Fibroblast of villous mesenchyme (primary cell): ENCODE measurements at places on chromosomes 12 and 14. TPM values are rescaled to one million over a fixed set of nuclear protein-coding genes. Genes with fewer than 3 reads are reported as not detected.

DNA sequence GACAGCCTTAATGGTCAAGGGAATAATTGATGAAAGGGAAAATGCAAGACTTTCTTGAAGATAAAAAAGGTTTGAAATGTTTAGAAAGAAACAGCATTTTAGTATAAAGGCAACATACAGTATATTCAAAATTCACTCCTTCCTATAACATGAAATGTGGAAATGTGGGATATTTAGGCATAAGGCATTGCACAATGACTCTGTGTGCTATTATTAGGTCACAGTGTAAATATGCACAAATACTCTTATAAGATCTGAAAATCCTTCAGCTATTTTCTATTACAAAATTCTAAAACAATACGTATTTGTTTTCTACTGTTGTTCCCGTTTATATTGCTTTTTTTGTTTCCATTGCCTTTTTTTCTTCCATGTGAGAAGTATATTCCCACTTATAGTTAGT, 127.7 kb downstream of the SLC16A7 start:
- DNase-seq = no peak

- DNase-seq = peak; percentile 30
Measured at GRCh38 chr14:75389679-75390078, 38.1 kb upstream of the JDP2 start.

DNA sequence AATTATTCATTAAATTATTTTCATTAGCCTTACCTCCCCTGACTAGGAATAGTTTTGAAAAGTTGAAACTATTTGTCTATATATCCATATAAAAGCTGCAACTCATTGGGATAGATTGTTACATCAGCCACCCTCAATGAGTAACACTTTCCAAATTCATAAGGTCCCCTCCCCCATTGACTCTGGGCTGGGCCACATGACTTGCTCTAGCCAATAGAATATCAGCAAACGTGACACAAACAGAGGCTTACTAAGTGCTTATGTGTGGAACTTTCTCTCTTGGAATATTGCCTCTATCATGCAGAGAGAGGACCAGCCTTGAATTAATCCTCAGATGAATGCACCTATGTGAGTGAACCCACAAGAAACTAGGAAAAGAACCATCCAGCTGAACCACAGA, 213.7 kb downstream of the CCDC59 start:
- no peak for DNase-seq

- DNase-seq = no peak
Measured at GRCh38 chr12:12934556-12934955, 17.4 kb downstream of the GPRC5D start.

KLHL33 gene
- under 0.01 and 0.43 TPM in 2 replicates for total RNA-seq

KTN1 gene
- total RNA-seq = 121 and 167 TPM in 2 replicates

CLEC2A gene
- not detected in 2 replicates for total RNA-seq

CLEC4D gene
- not detected in 2 replicates for total RNA-seq

- no peak for DNase-seq
Measured at GRCh38 chr12:70648191-70648590, 11.0 kb upstream of the PTPRB start.

DNA sequence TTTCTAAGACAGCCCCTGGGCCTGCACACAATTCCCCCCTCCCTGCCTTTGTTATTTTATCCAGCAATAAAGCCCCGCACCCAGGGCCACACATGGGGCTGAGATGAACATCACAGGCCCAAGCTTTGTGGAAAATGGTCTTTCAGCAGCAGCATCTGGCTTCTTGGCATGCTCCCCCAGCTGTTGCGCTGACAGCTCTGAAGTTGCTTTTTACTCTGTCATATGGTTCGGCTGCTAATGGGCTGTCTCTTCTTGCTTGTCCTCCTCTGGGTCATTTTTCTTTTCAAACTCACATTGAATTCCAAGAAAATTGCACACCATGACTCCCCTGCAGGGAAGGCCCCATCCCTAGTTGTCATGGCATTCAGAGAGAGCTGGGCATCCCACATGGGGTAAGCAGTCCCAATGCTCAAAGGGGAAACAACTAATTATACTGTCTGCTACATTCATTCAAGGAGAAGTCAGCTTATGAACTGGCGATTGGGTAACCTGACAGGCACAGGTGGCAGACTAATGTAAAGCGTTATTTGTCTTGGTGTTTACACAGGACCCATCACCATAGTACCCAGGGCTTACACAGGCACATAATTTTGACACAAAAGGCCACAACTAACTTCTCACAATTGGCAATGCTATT, 74.0 kb upstream of the CDKN3 start:
- DNase-seq = no peak

DNA sequence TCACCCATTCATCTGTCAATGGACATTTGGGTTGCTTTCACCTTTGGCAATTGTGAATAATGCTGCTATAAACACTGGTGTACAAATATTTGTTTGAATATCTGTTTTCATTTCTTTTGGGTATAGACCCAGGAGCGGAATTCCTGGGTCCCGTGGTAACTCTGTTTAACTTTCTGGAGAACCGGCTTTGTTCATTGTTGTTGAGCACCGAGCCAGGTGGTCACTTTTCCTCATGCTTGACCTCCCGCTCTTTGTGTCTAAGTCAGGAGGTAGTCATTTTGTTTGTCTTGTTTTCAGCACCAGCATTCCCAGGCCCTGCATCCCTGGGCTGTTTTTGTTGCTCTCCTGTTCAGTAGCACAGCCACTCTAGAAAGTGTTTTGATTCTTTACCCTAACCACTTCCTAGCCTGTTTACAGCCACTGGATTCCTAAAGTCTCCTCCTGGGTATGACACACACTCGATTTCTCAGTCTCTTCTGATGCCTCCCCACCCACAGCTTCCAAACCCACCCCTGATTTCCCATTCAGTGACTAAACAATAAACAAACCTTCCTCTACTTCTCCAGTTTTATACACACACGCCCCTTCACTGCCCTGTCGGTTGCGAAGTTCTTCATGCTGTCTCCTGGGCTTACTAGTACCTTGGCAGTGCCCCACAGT, 37.9 kb downstream of the B4GALNT3 start:
- peak; percentile 49 for DNase-seq

GRCh38 chr14:81337073-81337472, 63.1 kb downstream of the STON2 start:
- no peak for DNase-seq

GPR68 gene
- 0.86 and 2.9 TPM in 2 replicates for total RNA-seq

DNA sequence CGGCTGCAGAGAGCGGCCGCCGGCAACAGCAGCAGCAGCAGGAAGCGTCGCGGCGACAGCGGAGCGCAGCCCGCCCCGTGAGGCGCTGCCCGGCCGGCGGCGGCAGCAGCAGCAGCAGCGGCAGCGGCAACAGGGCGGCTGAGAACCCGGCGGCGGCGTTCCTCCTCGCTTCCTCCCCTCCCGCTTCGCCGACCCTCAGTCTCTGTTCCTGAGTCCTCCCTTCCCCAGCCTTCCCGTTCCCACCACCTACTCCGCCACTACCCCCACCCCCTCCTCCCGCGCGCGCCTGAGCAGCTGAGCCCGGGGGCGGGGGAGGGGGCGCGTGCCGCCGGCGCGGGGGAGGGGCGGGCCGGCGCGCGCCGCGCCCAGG, 310 bp downstream of the BICDL1 start:
- peak; percentile 24 for DNase-seq

DNA sequence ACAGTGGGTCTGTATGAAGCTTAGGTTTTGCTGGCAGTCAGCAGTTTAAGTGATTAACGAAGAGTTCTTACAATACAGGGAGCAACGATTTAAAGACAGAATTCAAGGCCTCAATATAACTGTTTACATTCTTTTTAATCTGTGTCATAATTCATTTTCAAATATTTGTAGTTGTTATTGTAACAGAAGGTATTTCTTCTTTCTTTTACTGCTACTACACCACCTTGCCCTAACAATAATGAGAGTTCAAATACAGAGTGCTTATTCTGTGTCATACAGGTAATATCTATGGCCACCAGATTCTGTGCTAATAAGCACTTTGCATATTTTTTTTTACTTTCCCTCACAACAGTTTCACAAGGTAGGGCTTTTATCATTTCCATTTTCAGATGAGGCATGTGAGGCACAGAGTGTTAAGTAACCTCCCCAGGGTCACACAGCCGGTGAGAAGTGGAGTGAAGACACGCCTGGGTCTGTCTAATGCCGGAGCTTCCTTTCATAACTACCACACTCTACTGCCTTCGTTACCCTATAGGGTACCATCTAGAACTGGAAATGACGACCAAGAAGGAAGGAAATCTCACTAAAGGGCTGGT, 81.9 kb downstream of the PELI2 start:
- peak; percentile 47 for DNase-seq

ARHGEF40 gene
- total RNA-seq = 39.6 and 45.3 TPM in 2 replicates

DNA sequence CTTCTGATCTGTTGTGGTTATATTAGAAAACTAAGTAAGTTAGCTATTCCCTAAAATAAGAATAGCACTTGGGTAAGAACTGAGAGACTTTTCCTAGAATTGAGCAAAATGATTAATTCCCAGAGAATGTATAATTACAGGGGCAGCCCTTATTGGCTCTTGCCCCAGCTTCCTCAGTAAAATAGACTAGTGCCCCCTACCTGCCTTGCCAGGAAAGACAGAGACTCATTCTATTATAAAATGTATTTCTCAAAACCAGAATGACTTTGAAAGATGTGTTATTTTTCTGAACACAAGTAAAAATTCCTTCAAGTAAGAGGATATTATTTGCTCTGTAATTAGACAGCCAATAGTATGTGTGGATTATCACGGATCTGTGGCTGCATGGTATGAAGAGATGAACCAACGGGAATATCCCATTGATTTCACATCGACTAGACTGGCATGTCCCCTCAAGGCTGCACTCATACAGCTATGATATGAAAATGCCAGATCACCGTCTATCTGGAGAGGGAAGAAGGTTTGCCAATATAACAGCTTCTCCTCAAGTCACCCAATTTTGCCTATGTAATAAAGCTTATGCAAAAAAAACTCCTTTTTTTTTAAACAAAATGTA, 7.4 kb upstream of the GLRX5 start:
- peak; percentile 82 for DNase-seq

GRCh38 chr12:71431991-71432390, 7.6 kb upstream of the LGR5 start:
- DNase-seq = no peak

ANO2 gene
- 0.43 TPM in 1 of 2 replicates, not detected in the other for total RNA-seq

DNA sequence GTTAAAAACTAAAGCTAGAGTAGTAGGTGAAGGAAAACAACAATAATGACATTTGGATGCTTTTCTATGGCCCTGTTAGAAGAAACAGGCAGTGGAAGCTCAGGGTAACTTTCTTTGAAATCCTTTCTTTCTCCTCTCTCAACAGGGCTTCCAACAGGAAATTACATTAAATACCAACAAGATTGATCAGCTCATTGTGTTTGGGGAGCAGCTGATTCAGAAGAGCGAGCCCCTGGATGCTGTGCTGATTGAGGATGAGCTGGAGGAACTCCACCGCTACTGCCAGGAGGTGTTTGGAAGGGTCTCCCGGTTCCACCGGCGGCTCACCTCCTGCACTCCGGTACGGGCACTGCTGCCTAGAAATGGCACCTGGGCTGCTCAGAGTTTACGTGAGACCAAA, 81.5 kb downstream of the ESR2 start:
- no peak for DNase-seq

CTSG gene
- total RNA-seq = not detected in 2 replicates

- DNase-seq = no peak
Measured at GRCh38 chr12:98894412-98895085, 249.5 kb downstream of the APAF1 start.

DNA sequence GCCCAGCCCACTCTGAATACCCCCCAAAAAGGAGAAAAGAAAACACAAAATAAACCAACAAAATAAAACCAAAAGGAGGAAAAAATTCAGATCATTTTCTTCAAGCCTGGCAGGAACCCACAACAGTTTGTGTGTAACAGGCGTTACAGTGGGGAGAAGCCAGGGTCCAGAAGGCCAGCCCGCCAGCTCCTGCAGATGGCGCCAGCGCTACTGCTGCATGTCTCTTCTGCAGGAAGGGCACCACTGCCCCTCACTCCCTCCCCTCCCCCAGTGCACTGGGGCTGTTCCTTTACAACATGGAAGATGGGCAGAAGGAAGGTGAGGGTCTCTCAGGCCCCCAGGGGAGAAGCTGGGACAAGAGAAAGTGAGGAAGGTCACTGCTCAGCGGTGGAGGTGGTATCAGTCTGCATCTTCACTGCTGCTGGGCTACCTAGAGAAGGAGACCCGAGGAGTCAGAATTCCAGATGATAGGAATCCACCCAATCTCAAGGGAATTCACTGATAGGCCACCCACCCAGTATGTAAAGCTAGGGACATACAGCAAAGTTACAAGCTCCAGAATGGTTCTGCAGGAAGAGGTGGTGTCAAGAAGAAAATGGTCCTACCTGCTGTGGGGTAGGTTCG, 2.3 kb upstream of the NOP2 start:
- DNase-seq = peak; percentile 44

DNA sequence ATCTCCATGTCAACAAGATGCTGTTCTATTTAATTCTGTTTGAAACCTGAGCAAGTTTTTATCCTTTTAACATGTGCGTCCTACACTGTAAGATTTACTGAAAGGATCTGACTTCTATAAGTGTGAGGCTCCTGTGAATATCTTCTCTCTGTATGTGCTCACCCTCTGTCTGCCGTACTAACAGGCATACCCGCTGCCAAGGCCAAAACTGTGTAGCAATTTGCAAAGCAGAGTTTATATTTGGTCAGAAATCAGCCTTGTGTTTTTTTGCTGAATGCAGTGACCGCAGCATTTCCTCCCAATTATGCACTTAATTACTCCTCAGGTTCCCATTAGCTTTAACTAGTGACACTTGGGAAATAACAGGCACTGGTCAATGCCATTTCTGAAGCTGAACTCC, 12.3 kb downstream of the CHST11 start:
- no peak for DNase-seq

HIGD1C gene
- not detected in 2 replicates for total RNA-seq

DNA sequence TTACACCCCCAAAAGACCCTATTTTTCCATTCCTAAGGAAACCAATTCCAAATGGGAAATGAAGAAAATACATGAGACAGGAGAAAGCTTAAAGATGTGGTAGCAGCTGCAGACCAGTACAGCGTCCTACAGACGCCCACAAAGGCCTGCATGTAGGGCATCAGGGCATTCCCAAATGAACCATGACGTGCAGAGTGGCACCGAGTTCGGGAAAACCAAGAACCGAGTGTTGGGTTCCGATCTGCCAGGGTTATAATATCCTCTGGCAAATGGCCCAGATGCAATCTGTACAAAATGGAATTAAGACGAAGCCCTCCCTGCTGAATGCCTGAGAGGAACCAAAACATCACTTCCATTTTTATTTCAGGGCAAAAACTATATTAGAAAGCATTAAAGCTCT, 34.4 kb upstream of the SELPLG start:
- no peak for DNase-seq

DNA sequence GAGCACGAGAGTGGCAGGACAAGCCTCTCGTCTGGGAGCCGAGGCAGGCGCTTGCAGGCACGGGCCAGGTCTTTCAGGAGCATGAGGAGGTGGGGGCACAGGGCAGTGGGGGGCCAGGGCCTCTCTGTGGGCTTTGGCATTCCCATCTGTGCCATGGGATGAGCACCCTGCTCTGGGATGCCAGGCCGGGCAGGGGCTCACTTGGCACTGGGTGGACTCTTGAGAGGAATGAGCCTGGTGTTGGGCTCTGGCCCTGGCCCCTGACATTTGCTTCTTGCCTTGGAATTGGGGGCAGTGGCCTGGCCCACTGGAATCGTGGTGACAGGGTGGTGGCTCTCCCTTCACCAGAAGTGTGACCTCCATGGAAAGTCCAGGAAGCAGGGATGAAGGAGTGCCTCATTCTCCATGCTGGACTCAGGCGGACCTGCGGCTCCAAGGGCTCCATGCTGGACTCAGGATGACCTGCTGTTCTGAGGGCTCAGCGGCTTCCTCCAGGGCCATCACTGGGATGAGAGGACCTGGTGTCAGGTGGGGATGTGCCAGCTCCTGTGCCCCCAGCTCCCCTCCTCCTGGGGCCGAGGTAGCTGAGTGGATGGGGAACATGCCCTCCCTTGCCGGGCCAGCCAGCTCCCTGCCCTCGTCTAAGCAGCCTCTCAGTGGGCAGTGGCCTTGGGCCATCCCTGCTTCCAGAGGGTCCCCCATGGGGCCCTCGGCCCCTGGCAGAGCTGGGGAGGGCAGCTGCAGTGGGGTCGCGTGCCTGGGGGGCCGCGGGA, 220.3 kb downstream of the KIF26A start:
- no peak for DNase-seq
